Muscle of leg (tissue), 16 donors: ENCODE measurements at places on chromosomes 7 and 10.

- DNase-seq = peak; percentile 94
Observed at GRCh38 chr10:89301721-89302445, at the start of gene IFIT2. Gene IFIT2, plus strand, starts transcription at chr10:89302046. Its CDS starts 78 bp downstream, at chr10:89302124.

GRCh38 chr10:102542800-102543418 lies 39.1 kb downstream of the SUFU start:
- DNase-seq = no peak

- DNase-seq = no peak
Observed at GRCh38 chr10:83545901-83546391, 593.4 kb upstream of the GHITM start.

- no peak for DNase-seq
Observed at GRCh38 chr10:21976739-21977138, 26.8 kb downstream of the DNAJC1 start.

- peak; percentile 64 for DNase-seq
Observed at GRCh38 chr7:132065193-132065988, 509.0 kb upstream of the PODXL start.

- DNase-seq = peak; percentile 92
Observed at GRCh38 chr7:2281541-2281940, 32.7 kb downstream of the SNX8 start.

GRCh38 chr7:51850126-51850525 lies 533.5 kb upstream of the COBL start:
- no peak for DNase-seq

- DNase-seq = peak; percentile 44
Observed at GRCh38 chr10:90372451-90372850, 485.4 kb downstream of the HTR7 start.

- no peak for DNase-seq
Observed at GRCh38 chr7:49850921-49851613, 77.6 kb downstream of the VWC2 start.

- DNase-seq = no peak
Observed at GRCh38 chr7:157688533-157689268, 351.9 kb downstream of the DNAJB6 start.
